ENCODE measurements at places on chromosomes 6 and 20.
A peak's percentile ranks its signal among the peaks of the same experiment; 100 is the strongest.

- no peak for DNase-seq
Observed at GRCh38 chr6:44332585-44332984, 9.9 kb upstream of the SPATS1 start.

DNA sequence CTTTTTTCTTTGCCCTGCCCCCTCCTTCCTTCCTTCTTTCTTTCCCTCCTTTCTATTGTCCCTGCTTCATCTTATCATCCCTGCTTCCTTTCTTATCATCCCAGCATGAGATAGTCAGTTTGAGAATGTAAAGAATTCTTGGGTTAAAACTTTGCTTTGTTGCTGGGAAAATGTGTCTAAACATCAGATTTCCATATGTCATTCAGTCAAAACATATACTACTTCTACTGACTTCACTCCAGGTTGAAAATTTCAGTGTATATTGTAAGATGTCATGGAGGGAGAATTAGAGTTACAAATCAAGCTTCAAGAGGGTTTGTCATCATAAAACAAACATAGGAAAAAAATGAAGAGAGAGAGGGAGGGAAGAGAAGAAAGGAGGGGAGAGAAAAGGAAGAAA lies 358.4 kb upstream of the SOX4 start:
- DNase-seq = no peak

- DNase-seq = no peak
Observed at GRCh38 chr6:5394280-5394679, 133.0 kb downstream of the FARS2 start.

- no peak for DNase-seq
Observed at GRCh38 chr6:144160431-144161005, 10.2 kb downstream of the STX11 start.

DNA sequence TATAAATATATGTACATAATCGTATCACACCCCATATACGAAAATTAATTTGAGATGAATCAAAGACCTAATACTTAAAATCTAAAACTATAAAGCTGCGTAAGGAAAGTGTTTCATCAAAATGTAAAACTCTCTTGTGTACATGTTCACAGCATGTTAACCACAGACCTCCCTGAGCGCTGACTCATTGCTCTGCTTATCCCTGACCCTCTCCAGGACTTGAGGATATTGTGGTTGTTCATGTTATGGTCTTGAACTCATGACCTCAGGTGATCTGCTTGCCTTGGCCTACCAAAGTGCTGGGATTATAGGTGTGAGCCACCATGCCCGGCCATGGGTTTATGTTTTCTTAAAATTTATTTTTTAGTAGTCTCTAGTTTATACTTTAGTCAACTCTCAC lies 14.2 kb downstream of the FAM83B start:
- no peak for DNase-seq

DNA sequence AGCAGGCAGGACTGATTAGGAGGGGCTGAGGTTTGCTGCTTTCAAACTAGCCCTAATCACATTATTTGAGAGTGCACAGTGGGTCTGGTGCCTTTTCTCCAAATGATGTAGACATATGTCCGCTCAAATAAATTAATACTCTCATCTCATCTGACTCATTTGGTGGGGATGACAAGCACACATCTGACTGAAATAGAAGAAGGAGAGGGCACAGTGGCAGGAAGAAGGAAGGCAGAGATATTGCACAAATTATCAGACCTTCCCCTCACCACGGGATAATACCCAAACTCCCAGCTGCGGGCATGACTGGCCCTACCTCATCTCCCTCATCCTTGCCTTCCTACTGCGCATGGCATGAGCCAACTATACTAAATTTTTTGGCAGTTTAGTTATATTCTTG lies 33.9 kb upstream of the TNFRSF21 start:
- DNase-seq = no peak

DNA sequence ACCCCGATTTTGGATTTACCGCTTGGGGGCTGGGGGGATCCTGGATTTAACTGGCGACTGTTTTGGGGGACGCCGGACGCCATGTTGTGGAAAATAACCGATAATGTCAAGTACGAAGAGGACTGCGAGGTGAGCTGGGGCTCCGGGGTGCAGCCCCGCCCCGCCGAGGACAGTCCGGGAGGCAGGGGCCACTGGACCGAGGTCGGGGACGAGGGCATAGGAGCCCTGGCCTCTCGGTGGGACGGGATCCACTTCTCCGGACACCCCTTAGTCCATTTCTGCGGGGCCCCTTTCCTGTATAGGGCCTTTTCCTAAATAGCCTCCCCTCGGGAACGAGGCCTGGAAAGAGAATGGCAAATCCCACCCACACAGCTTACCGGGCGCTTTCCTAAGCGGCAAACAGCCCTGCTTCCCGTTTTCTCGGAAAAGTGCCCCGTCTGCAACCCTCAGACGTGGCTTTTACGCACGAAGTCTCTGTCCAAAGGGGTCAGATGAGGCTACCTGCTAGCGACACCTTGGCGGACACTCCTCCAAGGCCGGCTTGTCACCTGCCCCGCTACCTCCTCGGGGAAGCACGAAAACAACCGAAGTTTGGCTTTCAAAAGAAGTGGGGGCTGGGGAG lies 469 bp downstream of the TFAP2C start:
- DNase-seq = no peak

DNA sequence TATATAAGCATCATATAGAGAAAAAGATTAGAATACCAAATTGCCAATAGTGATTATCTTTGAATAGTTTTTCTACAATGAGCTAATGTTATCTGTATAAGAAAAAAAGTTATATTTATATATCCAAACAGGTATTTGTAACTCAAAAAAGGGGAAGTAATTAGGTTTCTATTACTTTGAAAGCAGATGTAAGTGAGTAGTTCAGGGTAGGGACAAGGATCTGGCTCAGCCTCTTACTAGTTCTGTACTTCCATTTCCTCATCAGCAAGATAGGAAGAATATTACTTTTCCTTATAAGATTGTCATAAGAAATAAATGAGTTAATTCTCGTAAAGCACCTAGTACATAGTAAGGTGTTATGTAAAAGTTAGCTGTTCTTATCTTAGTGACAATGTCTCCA lies 32.2 kb downstream of the AHI1 start:
- no peak for DNase-seq

DNA sequence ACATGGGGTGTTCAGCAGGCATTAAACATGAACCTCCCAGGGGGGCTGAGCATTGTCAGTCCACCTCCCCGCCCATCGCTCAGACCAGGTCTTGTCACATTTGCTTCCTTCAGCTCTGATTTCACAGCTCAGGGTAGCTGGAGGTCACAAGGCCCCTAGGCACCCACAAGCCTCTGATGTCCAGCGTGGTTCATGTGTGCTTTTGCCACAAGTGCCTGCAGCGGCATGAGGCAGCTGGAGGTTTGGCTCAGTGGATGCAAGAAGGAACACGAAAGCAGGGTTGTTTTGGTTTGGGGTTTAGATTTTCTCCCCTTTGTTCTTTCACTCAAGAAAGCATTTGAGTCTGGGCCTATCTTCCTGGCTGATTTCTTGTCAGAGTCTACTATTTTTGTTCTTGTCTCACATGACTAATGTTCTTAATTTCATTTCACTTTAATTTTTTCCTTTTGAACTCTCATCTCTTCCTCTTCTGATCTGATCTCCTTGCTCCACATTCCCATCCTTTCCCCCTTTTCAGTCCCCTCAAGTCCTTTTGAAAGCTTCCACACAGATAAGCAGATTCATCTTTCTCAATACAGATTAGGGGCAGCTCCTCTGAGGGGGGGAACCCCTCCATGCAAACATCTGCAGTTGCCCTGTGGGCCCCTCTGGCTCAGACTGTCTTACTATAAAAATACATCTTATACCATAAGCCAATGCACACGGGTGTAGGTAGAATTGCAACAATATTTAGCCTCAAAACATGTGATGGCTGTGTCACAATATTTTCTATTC lies 68.1 kb upstream of the CEP85L start:
- no peak for DNase-seq

GRCh38 chr6:133921249-133921859 lies 31.7 kb upstream of the TBPL1 start:
- peak; percentile 80 for DNase-seq

GRCh38 chr6:43870660-43871061 lies 100.7 kb downstream of the VEGFA start:
- no peak for DNase-seq

GRCh38 chr6:131825946-131826345 lies 18.1 kb downstream of the ENPP1 start:
- no peak for DNase-seq

GRCh38 chr6:113363866-113364265 lies 493.3 kb upstream of the MARCKS start:
- DNase-seq = no peak

- DNase-seq = no peak
Observed at GRCh38 chr6:97066056-97066455, 141.5 kb downstream of the KLHL32 start.

DNA sequence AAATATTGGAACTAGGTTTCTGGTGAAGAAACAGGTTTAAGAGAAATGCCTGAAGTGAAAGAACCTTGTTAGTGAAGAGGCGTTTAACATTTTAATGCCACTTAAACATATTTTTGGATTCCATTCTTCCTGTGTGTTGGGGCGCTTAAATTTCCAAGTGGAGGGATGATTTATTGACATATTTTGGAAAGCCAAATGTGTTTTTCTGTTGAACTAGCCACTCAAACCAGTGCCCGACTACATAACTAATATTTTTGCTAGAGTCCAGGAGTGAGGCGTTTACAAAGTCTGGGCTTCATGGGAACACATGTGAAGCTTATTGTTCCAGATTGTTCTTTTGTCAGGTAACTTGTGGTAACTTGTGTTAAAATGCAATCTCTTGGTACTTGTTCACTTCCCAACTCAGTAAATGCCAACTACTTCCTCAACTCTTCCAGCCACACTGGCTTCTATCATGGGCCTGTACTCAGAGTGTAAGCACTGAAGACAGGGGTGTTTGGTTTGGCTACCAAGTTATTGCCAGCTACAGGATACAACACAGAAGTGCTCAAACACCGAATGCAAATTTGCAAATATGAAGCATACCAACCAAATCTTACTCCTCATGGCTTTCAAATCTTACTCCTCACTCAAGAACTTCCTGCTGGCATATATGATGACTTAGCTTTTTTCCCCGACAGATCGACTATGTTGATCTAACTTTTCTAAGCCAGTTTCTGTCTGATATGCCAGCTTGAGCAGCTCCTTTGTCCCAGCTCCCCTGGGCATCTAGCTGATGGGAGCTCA lies 2.0 kb upstream of the ZNFX1 start:
- DNase-seq = no peak

DNA sequence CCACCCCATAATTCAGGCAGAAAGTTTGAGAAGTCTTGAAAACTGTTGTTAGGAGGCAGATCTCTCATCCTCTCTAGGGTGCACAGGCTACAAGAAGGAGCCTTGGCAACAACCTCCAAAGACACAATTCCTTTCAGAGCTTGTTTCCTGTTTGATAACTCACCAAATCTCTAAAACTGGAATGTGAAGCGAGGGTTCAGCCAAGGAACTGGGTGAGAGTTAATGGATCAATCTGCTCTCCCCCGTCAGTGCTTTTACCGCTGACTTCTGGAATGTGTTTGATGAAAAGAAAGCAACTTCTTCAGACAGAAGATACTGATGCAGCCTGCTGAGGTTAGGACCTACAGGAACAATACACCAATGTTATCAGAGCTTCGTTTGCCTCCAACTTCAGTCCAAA lies 171.8 kb upstream of the BMP2 start:
- DNase-seq = no peak

DNA sequence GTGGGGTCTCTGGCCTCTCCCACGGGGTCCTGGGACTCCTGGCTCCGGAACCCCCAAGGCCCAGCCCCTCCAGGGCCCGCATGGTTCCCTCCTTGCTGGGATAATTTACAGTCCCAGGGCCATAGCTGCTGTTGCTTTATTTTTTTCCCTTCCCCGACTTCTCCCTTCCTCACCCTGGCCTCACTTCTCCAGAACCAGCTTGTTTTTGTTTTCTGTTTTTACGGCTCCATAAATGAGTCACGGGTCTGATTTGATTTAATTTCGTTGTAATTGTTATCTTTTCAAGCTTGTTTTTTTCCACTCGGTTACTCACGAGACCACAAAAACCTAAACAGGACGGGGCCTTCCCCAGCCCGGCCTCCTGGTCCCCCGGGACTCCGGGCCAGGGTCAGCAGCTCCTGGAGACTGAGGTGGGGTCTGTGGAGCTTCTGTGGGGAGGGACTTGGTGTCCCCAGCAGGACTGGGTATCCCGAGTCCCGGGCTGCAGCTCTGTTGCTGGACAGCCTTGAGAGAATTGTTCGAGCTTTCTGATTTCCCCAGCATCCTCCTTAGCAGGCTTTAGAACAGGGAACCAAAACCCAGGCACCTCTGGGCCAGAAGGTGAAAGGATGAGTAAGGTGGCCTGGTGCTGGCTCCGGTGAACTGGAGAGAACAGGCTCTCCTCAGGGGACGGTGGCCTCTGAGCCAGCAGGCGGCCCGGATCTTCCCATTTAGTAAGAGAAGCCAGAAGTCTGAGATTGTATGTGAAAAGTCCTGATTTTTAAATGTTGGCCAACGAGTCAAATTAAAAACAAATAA lies 94.9 kb downstream of the CEBPB start:
- no peak for DNase-seq

GRCh38 chr6:39195792-39196385 lies 33.4 kb downstream of the KCNK5 start:
- no peak for DNase-seq

DNA sequence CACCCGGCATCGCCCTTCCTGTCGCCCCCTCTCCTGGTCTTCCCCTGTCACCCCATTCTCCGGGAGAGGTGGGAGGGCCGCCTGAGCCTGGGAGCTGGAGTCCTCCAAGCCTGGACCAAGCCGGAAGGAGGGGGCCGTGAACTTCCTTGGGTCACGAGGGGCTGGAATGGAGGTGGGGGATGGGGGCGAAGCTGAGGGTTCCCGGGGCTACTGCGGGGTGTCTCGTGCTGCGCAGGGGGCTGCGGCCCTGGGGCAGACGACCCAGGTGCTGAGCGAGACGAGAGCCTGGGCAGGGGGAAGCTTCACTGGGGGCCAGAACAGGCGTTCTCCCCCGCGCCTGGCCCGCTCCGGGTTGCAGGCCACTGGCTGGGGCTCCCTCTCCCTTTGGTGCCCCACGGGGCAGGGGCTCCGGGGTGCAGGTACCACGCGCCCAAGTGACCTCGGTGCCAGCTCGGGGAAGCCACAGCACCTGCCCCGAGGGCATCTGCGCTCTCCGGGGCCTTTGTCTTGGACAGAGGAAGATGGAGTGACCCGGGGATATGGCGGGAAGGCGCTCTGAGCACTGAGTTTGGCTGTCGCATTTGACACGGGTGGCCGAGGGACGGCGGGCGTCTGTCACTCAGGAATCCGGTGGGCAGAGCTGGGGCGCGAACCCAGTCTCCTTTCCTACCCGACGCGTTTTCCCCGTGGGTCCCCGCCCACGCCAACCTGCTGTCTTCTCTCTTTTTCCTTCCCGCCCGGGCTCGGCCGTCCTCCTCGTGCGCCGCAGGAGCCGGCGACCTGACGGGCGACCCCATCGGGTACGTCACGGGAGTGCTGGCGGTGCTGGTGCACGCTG lies 1.2 kb downstream of the SLC35D3 start:
- no peak for DNase-seq

DNA sequence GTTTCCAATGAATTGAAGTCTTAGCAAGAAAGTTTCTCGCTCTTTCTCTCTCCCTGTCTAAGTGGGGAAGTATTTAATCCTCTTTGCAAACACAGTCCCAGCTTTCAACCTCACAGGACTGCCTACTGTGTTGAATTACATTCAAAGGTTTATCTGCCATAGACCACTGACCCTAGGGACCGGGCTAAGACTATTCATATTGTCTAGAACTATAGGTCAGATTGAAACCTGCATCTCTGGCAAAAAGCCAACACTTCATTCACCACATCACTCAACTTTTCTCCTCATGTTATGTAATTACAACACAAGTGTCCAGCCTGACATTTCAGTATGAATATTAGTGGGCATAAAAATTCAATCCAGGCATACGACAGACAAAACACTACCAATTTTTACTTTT lies 314.7 kb upstream of the RSPO3 start:
- DNase-seq = no peak

GRCh38 chr20:24531631-24532419 lies 62.4 kb downstream of the SYNDIG1 start:
- DNase-seq = no peak
